ENCODE measurements at places on chromosomes 7 and 10. TPM values are rescaled to one million over a fixed set of nuclear protein-coding genes. Genes with fewer than 3 reads are reported as not detected.

DNA sequence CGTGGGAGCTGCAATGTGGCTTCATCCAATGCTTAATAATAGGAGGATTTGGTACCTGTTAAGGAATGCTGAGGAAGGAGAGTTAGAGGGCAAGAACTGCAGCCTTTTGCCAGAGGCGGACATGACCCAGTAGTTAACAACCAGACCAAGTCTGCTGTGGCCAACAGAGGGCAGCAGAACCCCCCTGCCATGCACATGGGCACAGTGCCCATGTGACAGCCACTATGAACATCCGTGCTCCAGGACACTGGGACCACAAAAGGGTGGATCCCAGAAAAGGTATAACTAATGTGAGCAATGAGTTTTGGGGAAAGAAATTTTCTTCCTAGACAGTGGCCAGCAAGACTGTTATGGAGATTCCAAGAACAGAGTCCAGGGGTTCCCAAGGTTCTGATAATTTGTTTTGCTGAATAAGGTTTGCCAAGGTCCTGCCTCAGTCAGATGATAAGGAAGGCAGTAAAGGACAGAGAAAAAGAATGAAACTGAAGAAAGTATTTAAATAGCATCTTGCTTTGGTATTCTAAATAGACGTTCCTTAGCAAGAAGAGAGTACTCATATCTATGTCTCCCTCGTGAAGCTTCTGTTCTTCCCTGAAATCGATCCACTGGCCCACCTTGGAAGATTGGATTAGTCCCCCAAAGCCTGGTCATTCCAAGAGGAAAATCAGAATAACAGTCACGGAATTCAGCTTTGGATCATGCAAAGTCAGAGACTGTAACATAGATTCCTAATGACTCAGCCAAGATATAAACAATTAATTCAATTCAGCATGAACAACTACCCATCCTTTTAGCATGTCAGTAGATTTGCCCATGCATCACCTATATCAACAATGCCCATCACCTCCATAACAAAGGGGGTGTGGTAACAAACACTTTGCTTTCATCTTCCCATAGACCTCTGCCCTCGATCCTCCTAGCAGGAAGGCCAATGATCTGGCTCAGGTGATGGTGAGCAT is 56.0 kb downstream of the LGI1 start:
- no peak for DNase-seq

DNA sequence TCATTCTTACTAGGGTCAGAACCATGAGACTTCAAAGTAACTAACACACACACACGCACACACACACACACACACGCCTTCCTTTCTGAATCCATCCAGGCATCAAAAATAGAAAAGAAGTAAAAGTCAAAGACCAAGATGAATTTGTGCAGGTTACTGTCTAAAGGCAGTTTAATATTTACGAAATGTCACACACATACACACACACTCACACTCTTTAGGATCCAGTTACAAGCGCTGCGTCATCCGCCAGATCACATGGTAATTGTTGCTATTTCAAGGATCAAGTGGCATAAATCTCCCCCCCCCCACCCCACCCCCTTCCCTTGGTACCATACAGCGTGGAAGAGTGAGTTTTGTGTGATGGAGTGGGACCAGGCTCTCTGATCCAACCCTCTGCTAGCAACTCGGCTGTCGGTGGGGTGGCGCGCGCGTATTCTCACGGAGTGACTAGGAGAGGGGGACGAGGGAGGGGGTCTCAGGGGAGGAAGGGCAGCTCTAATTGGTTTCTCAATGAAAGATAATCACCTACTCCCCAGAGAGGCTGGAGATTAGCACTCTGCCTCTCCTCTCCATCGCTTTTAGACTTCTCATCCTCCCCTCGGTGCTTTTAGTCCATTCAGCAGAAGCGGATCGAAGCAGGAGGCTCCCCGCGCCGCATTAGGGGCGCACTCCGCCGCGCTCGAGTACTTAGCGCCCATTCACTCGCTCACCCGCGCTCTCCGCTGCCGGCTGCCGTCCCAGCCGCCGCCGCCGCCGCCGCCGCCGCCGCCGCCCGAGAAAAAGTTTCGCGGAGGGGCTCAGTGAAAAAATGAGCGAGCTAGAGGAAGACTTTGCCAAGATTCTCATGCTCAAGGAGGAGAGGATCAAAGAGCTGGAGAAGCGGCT is 83.5 kb upstream of the PRKG1 start:
- no peak for DNase-seq

DNA sequence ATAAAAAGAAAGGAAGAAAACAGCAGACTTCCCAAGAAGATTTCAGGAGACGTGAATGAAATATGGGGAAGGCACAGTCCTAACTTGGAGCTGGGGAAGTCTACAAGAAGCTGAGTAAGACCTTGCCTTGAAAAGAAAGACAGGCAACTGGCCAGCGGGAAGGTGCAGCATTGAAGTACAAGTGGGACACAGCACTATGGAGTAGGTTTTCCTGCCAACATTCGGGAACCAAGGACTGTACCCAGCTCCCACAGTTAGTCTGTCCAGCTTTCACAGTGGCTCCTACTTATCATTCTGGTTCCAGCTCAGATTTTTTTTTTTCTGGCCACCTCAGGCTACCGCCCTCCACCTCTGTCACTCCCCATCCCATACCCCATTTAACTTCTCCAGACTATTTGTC is 10.0 kb downstream of the HPS1 start:
- peak; percentile 26 for DNase-seq

DNA sequence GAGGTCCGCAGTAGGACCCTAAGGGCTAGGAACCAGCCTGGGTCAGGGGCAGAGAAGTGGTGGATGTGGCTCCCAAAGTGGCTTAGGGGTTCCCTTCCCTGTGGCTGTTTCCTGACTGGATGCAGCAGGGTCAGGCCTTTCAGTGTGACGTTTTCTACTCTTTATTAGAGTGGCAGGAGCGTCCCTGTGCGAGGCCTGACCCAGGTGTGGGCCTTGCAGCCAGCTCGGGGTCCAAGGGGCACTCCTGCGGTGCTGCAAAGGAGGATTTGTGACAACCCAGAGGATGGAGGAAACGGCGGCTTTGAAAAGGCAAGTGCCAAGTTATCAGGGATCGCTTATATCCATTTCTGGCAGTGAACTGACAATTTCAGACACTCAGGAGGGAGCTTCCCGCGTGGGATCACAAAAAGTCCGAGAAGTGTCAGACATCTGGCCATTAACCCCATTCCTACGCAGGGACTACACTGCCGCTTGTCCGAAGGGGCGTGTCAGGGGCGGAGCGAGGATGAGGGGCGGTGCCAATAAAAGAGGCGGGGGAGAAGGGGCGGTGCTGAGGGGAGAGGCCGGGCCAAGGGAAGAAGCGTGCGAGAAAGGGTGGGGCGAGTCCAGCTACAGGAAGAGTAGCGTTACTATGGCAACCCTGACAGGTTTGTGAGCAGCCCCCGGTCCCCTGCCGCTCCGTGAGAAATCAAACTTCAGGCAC is 98.8 kb upstream of the ZNF722 start:
- peak; percentile 96 for DNase-seq

- no peak for DNase-seq
Measured at GRCh38 chr7:3356173-3356572, 55.1 kb downstream of the SDK1 start.

DNA sequence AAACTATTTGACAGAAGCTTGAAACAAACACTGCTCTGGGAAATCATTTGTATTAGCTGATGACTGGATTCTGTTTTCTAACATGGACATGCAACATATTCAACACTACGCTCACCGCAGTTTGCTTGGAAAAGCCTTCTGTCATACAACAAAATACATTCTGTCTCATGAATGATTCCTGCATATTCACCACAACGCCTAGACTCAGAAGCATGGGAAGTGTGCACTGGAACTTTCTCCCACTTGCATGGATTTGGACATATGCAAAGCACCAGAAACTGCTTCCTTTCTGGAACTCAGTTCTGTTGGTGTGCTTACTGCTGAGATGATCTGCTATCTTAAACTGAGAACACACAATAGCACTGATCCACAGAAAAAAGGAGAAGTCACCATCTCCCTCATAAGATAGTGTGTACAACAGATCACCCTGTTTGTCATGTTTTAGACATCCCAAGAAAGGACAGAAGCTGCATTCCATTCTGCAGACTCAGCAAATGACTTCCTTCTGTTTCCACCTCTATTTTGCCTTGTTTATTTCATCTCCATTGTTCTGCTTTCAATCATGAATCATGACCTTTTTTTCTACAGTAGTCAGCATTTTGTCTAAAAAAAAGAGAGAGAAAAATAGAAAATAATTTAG is 115.8 kb downstream of the HTR7 start:
- no peak for DNase-seq

DNA sequence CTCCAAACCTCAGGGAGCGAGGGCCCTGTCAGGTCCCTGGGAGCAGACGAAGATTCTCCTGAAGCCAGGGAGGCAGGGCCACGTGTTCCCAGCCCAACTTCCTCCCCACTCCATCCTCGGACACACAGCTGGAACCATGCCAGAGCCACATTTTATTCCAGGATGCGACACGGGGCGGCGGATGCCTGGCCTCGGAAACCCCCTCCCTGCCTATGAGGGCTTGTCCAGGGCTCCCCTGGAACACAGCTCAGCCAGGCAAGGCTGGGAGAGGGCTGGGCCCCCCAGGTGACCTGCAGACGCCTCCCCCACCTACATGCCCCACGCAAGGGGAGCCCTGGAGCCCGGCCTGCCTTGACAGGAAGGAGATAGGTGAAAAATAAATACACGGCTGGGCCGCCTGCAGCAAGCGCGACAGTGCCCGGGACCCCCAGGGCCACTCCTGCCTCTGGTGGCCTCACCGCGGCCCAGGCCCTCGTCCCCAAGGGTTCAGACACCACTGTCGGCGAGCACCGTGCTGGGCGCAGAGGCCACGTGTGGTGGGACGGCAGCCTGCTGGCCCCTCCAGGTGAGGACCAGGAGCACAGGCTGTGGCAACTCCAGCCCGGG is 21.5 kb downstream of the GET4 start:
- no peak for DNase-seq

- no peak for DNase-seq
Measured at GRCh38 chr10:110057456-110057855, 49.7 kb downstream of the ADD3 start.

DNA sequence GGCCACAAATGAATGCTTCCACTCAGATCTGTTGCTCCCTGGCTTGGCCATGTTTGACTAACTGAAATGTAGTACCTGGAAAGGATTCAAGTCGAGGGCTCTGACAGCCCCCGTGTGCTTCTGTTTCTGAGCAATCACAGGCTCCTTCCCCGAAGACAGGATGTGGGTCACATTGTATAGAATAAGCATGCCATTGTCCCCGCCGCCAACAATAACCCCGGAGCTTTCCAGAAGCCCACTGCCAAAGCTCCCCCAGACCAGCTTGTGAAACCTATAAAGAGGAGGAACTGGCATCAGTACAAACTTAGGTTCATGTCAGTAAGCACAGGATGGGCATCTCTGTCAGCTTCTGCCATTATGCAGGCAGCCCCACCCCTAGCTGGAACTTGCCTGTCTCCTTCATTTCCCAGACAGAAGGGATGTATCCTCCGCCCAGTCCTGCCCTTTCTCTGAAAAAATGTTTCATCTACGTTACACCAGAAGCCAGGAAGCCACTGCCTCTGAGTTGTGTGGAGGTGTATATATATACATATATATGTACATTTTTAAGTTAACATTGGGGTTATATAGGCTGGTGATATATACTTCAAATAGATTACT is 10.3 kb downstream of the SEC31B start:
- no peak for DNase-seq

- DNase-seq: no peak
Measured at GRCh38 chr10:11023009-11023953, 5.6 kb downstream of the CELF2 start.

GRCh38 chr7:139655305-139655704 is 122.5 kb downstream of the HIPK2 start:
- no peak for DNase-seq

DNA sequence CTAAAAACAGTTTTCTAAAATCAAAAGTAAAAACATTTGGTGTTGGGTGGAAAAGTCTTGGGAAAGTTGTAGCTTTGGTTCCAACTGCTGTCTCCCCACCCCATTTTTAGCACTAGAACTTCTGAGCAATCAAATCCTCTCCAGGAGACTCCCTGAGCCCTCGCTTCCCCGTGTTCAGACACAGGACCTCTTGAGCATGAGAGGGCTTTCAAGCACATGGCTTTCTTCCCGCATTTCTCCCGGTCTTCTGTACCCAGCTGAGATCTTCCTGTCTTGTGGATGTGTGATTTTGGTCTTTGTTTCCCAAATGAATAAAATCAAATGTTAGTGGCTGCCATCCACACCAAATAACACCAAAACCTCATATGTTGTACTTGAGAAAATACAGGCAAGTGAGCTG is 5.0 kb downstream of the CXCL12 start:
- no peak for DNase-seq

- no peak for DNase-seq
Measured at GRCh38 chr10:93461109-93461806, 20.9 kb downstream of the MYOF start.

DNA sequence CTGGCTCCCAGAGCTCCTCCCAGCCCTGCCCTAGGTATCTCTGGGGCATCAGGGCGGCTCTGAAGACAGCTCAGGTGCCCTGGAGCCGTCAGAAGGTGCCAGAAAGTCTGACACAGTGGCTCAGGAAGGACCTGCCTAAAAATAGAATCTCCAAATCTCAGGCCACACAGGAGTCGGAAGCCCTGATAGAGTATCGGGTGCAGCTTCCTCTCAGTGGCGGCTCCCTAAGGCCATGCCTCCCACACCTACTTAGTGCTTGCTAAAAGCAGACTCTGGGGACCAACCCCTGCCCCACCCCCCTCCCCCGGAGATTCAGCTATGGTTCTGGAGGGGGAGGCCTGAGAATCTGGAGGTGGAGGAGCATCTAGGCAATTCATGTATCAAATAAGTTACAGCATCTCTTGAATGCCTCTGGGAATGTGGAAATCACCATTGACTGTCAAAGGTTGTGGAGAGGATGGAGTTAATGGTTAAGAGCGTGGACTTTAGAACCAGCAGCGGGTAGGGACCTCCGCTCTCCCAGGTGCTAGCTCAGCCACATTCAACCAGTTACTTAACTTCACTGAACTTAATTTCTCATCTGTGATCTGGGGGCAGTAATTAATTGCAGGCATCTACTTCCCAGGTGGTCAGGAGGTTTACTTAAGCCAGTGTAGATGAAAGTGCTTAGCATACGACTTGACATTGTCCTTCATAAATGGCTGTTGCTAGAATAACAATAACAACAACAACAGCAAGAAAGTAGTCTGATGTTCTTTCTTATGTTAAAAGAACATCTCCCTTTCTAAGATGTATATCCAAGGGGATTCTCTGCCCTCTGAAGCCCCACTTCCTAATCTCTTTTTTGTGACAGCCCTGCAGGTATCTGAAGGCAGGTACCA is 38.6 kb upstream of the MXI1 start:
- peak; percentile 87 for DNase-seq

Gene ACSL5
- 6.2 TPM for total RNA-seq

Gene TUBB8
- not detected for total RNA-seq

Gene GNAI1
- 141 TPM for total RNA-seq

Gene TMEM176A
- total RNA-seq: 34.1 TPM

Gene MGAM2
- not detected for total RNA-seq

Gene PKD1L1
- 0.80 TPM for total RNA-seq

Gene GPR26
- total RNA-seq: not detected

Gene HPS6
- total RNA-seq: 40.0 TPM

Data from esophagus muscularis mucosa (tissue), 4 donors.